ENCODE measurements at places on chromosomes 13 and 19.

DNA sequence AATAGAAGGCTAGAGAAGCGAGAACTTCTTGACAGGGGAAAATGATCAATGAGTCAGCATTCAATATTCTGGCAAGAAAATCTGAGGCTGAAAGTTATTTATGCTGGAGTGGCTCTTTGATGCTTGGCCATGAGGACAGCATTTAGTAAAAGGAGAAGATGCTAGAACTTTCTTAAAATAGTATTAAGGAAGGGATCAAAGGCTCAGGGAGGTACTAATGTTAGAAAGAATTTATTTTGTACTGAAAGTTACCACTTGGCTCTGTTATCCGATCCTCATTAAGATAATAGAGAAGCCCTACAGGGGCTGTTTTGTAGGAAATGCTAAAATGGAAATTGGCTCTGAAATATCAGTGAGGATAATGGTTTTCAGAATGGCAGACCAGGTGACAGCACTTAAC, 1774.6 kb upstream of the PCDH20 start:
- DNase-seq: no peak

GRCh38 chr13:44044547-44045179, 165.0 kb downstream of the LACC1 start:
- DNase-seq: no peak

DNA sequence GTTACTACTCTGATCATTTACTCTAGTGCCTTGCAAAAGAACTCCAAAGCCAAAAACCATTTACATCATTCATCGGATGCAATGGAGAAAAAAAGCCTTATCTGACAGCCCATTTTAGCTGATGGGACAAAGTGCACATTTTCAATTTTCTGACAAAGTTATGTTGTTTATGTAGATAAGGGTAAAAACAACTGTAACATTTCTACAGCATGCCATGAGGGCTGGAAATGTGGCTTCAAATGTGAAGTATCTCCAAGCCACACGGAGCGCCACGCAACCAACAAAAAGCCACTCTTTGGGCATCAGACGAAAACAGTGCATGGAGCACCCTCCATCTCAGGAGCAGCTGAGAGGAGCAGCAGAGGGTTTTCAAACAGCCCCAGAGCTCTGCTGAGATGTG, 364.6 kb upstream of the ZNF507 start:
- no peak for DNase-seq

DNA sequence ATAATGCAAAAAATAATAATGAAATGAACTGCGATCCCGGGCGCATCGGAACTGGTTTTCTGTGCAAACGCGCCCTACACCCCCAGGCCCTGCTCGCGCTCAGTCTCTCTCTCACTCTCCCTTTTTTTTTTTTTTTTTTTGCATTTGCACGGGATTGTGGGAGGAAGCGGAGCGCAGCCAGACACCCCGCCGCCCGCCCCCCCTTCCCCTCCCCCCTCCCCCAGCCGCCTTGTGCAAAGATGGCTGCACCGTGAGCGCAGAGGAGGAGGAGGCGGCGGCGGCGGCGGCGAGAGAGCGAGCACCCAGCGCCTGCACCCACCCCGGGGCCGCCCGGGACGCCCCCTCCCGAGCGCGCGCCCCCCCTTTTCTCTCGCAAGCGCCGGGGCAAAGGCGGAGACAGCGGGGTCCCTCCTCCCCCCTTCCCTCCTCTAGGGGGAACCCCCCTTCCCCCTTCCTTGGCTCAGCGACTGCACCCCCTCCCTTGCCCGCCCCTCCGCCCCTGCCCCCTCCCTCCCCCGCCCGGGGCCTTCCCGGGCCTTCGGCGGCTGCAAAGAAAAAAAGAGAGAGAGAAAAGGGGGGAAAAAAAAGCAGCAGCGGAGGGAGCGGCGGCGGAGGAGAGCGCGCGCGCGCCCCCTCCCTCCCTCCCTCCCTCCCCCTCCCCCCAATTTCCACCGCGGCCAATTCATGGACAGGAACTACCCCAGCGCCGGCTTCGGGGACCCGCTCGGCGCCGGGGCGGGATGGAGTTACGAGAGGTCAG, at the start of gene PRR12:
TSS of gene PRR12 (plus strand) at position 212 of the 760 bp plus-strand sequence. CDS start at position 685, 473 bp downstream.
- DNase-seq: no peak

- DNase-seq: no peak
Observed at GRCh38 chr13:60837806-60838205, 440.8 kb downstream of the TDRD3 start.
